Inflammatory macrophage treated with lipopolysaccharide for 4 hours (primary cell): ENCODE measurements at places on chromosomes 4 and X.

DNA sequence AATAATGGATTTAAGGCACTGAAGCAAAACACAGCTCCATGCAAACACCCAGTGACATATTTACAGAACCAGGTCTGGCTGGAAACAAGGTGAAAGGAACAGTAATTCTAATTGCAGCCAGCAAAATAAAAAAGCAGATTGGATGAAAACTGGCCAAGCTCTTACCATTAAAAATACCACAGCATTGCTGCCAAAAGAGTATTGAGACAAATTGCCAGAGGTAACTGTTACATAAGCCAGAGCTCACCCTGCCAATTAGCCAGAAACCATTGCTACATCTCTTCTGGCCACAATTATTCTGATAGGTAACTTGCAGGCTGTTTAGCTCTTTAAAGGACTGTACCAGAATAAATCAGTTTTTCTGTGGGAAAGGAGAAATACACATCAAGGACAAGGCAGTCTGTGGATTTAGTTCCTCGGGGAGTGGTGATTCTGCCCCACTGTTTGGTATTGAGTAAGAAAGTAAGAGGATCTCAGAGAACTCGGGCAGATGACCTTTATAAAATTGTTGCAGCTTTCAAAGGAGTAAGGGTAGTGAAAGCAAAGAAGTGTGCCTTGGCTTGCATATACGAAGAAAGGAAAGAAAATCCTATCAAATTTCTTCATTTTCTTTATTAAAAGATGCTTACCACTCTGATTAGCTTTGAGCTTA, 369.5 kb downstream of the PPP3CA start:
- DNase-seq: peak; percentile 23

DNA sequence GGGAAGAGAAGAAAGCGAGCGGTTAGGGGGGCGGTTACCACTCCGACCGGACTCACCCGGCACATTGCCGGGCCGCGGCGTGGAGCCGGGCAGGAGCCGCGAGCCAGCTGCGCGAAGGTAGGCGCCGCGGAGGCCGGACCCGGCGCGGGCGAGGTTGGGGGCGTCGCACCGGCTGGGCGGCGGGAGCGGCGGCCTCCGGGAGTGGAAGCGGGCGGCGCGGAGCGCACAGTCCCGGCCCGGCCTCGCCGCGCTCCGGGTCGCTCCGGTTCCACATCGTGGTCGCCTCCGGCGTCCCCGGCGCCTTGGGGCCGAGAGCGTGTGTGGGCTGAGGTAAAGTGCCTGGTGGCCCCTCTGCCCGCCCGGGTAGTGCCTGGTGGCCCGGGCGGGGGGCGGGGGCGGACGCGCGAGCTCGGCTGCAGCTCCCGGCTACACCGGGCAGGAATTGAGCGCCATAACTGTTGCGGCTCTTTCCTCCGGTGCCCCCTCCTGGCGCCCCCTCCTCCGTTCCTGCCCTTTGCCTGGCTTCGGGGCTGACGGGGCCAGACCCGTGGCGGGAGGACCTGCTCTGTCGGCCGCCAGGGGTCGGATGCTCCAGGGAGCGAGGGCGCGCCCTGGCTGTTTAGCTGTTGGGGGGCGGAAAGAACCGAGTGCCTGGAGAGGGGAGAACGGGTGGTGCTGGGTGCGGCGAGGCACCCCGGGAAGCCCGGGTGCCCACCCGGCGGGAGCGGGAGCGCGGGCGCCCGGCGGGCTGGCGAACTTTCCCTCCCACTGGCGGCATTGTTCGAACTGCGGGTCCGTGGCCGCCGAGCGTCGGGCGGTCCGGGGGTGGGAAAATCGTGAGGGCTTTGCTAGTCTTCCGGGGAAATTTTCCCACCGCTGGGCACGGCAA, 626 bp downstream of the JADE3 start:
- DNase-seq: peak; percentile 40

DNA sequence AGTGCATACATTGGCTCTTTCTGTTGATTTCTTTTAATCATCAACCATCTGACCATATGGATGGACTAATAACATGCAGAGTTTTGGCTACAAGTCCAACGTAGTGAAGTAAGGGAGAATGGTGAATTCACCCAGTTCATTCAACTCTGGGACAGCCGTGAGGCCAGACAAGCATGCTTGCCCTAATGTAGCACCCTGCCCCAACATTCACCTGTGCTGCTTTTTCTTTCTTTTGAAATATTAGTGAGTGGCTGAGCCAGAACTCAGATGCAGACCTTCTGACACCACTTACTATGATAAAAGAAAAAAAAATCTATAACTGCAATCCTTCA, 17.5 kb downstream of the ARSJ start:
- DNase-seq: no peak

DNA sequence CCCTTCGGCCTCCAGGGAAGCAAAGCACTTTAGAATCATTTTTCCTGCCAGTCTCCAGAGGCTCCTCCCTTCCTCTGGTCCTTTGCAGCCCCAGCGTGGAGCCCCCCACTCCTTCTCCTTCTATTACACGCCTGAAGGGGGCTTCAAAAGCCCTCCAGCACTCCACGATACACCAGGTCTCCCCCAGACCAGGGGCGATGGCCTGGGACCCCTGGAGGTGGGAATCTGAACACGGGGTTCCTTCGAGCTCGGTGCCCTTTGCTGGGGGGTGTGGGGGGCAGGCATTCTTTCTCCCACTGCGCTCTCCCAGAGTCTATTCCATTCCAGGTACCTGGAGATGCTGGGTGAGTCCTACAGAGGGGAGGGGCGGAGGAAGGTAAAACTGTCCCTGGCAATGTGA, 97.6 kb downstream of the HMX1 start:
- DNase-seq: no peak

GRCh38 chrX:150240643-150240970, 122.5 kb upstream of the MAMLD1 start:
- DNase-seq: no peak

DNA sequence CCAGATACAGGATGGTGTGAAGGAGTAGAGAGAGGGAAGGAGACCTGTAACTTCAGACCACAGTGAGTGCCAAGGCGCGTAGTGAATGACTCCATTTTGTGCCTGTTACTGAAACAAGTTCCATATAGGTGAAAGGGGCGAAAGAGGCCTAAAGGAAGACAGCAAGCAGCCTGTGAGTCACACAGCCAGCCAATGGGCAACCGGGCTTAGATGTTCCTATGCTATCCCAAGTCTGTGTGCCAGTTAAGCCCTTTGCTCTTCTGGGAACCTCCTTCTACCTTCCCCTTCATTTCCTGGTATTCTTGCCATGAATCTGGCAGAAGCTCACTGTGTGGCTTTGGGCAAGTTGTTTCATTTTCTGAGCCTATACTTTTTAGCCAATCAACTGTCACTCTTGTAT, 161.8 kb upstream of the LDB2 start:
- no peak for DNase-seq

DNA sequence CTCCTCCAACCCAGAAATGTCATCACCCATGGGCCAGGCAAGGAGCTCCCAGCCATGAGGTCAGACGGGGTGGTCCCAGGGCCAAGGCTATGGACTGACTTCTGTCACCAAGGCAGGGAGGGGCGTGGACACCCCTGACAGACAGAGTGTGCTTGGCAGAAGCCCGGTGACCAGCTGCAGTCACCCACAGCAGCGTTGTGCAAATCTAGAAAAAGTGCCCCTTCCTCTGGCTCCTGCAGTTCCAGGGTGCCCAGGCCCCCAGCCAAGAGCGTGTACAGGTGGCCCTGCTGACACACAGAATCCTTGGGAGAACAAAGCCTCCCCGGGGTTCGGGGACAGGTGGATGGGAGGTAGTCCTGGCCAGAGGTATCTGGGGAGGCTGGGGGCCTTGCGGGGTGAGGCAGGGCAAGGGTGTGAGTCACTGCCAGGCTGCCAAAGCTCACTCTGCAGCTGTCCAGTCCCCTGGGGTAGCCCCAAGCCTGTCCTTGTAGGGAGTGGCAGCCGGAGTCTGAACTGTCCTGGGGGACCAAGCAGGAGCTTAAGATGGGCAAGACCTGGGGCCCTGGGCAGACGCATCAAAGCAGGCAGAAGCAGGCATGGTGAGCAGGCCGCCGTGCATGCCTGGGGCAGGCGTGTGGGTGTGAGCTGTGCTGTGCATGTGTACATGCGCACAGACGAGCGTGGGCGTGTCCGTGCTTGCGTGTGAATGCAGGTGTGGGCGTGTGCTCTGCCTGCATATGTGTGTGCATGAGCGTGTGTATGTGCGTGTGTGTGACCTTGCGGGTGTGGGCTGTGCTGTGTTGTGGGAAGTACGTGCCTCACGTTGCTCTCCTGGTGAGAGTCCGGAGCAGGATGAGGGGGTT, 3.3 kb downstream of the MYL5 start:
- no peak for DNase-seq

DNA sequence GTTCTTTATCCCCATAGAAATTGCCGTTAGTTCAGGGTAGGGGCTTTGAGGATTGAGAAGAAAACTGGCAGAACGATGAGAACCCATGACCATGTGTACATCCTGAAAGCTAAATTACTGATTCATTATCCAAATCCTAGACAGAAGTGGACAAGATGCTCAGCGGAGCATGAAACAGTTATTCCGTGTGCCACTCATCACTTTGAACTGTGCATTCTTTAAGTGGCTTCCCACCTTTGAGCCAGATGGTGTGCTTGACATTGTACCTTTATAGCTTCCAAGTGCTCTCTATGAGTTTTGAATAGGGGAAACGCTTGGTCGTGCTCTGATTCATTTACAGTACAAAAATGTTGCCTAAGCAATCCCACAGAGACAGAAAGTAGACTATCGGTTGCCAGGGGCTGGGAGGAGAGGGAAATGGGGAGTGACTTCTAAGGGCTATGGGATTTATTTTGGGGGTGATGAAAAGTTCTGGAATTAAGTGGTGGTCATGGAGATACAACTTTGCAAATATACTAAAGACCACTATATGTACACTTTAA, 100.0 kb downstream of the DOCK11 start:
- no peak for DNase-seq

GRCh38 chr4:67521506-67521905, 23.8 kb downstream of the CENPC start:
- DNase-seq: no peak

DNA sequence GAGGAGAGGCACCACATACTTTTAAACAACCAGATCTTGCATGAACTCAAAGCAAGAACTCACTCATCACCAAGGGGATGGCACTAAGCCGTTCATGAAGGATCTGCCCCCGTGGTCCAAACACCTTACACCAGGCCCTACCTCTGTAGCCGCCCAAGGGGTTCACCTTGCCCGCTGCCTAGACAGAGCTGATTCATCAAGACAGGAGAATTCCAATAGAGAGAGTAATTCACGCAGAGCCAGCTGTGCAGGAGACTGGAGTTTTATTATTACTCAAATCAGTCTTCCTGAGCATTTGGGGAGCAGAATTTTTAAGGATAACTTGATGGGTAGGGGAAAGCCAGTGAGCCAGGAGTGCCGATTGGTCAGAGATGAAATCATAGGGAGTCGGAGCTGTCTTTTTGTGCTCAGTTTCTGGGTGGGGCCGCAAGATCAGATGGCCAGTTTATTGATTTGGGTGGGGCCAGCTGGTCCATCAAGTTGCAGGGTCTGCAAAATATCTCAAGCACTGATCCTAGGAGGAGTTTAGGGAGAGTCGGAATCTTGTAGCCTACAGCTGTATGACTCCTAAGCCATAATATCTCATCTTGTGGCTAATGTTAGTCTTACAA, 364.7 kb downstream of the PCDH7 start:
- DNase-seq: no peak

GRCh38 chr4:156536661-156537060, 434.9 kb downstream of the PDGFC start:
- no peak for DNase-seq

GRCh38 chr4:69934150-69934549, 3.3 kb downstream of the CSN1S1 start:
- no peak for DNase-seq

DNA sequence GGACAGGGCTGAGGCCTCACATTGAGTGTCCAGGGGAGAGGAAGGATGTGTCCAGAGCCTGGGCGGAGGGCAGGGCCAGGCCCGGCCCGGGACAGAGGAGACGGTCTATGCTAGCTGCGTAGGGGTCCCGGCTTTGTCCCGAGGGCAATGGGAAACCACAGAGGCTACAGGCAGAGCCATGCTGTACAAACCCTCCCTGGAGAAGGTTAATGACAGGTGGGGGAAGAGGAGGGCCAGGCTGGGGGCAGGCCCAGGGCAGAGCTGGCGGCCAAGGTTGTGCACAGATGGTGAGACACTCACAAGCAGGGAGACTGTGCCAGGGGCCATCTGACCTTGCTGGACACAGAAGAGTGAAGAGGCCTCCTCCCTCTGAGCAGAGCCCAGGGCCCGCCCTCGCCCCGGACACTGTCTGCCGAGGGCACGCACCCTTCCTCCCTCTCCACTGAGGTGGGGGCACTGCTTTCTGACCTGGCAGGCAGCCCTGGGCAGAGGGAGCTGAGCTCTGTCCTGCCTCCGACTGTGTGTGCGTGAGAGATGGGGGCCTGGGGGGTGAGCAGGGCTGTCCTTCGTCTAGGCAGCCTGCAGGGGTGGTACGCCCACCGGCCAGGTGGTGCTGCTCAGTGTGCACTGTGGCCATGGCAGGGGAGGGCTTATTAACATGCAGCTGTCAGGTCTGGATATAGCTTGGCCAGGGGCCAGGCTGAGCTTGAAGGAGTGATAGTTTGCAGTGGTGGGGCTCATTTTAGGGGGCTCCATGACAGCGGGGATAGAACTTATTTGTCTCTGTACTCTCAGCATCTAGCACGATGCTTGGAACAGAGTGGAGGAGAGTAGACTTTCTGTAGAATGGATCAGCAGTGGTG, 75.7 kb upstream of the LRPAP1 start:
- no peak for DNase-seq

GRCh38 chr4:113474017-113474416, 287.5 kb downstream of the CAMK2D start:
- DNase-seq: peak; percentile 42

DNA sequence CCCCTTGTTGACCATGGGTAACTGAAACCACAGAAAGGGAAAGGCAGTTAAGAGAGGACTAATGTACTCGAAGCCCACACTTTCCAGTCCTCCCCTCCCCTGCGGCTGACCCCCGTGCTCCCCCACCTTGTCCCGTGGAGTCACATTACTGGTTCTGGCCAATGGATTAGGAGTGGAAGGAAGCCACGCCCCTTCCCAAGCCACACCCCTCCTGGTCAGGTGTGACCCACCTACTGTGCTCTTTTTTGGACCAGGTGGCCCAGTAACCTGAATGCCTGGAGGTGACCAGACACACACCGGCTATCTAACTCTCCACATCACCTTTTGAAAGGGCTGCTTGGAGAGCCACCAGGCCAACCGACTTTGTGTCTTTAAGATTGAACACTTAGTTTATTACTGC, 109.3 kb upstream of the MSX1 start:
- DNase-seq: no peak

- no peak for DNase-seq
Measured at GRCh38 chr4:52625216-52625615, 33.9 kb downstream of the USP46 start.

DNA sequence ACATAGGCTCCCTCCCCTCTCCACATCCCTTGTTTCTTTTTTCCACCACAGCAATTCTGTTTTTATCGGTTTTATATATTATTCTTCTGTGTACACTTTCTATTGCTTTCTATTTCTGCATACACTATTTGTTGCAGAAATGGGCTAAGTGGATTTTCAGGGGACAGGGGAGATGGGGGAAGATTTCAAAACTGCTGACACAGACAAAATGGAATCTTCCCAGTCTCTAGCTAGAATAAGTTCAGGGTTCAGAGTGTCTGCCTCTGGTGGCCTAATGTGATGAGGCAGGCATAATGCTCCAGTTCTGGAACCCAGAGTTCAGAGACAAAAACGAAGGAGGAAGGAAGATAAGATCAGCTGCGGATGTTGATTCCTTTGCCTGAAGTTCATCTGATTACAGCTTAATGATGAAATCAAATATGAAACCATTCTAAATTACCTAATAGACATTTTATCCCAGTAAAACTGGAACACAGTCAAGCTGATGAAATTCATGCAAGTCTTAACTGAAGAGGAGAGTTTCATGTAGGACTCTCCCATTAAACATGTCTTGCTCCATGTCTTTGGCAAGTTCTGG, 447.1 kb downstream of the AFF2 start:
- DNase-seq: peak; percentile 36
